ENCODE measurements at places on chromosomes 6 and 20.

- no peak for DNase-seq
Measured at GRCh38 chr6:96450082-96450769, 71.4 kb upstream of the UFL1 start.

GRCh38 chr20:36104856-36105255 is 49.7 kb upstream of the EPB41L1 start:
- DNase-seq = no peak

DNA sequence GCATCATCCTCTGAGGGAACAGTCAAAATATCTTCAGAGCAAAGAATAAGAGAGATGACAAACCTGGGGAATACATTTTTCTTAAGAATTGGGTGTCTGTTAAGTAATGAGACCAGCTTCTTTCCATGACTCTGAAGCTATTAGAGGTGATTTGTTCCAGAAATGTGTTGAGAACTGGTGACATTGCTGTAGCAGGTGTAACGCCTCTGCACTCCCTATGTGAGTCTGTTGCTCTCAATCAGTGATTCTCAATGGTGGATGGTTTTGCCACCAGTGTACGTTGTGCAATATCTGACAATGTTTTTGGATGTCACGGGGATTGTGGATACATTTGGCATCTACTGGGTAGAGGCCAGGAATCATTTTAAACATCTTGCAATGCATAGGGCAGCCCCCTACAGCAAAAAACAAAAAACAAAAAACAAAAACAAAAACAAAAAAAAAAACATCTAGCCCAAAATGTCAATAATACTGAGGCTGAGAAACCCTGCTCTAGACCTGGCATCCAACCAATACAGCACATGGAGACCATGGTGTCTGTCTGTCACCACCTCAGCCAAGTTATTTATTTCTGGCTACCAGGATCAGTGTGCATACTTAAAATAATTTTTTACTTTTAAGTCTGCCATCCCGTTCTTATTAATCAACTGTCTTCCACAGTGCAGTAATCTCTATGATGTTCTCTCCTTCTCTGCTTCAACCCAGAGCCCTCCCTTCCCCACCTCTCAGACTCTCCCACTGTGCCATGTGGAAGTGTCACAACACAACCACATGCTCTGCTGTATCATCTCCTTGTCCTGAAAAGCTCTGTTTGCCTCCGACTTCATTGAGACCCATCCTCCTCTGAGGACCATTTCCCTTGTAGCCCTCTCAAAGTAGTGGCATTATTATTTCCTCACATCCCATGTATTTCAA is 43.7 kb downstream of the KLHL32 start:
- DNase-seq = no peak

DNA sequence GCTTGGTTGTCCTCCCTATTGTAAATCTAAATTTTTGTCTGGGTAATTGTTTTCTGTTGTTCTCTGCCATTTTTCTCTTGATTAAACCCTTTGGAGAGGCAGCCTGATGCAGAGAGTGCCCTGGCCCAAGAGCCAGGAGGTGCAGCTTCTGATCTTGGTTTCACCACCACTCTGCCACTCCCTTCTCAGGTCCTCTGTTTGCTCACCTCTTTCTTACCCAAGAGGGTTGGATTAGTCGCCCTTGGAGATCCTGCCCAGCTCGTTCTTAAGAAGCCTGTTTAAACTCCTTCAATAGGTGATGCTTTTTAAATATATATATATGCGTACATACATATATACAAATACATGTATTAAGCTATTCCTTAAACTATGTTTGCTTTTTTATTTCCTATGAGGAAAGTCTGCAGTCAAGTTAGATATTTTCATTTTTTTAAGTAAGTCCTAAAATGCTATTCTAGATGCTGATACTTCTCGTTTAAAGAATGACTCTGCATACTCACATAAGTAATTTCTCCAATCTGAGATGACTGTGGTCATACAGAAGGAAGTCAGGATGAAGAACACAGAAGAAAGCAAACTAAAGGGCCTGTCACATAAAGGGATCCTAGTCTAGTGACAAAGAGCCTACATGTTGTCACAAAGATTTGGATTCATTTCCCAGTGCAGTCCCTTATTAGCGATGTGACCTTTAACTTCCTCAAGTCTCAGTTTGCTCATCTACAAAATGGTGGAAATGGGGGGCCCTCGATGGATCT is 19.9 kb downstream of the TPD52L1 start:
- DNase-seq = no peak

DNA sequence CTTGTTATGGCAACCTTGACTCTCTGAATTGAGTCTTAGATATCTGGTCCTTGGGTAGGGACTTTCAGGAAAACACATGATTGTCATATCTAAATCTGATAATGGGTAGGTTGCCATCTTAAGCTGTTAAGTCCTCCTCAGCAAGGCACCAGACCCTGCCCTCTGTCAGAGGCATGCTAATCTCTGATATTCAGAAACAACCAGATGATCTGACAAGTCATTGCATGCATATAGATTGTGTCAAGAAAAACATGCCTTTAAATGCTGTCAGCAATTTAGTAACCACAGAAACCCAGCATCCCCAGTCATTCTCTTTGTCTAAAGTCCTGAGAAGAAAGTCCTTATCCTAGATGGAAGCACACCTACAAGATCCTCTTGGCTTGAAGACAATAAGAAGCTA is 149.1 kb downstream of the EDN1 start:
- no peak for DNase-seq

DNA sequence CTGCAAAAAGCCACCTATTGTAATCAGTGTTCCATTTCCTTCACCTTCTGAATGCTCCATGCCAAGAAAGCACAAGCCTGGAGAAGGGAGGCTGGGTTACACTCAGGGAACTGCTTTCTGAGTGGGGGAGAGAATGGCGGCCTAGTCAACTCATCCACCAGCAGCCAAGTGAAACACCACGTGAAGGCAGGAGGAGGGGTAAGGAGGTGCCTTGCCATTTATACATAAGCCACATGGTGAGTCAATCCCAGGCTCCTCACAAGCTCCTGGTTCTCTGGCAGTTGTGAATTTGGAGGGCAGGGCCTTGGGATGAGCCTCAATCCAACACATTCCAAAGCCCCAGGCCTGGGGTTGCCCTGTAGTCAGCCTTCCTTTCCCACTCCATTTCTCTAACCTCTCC is 149.4 kb downstream of the CD24 start:
- no peak for DNase-seq

GRCh38 chr6:147384737-147385710 is 123.5 kb upstream of the SAMD5 start:
- DNase-seq = no peak

- no peak for DNase-seq
Measured at GRCh38 chr6:158422629-158423238, 110.5 kb downstream of the TULP4 start.

DNA sequence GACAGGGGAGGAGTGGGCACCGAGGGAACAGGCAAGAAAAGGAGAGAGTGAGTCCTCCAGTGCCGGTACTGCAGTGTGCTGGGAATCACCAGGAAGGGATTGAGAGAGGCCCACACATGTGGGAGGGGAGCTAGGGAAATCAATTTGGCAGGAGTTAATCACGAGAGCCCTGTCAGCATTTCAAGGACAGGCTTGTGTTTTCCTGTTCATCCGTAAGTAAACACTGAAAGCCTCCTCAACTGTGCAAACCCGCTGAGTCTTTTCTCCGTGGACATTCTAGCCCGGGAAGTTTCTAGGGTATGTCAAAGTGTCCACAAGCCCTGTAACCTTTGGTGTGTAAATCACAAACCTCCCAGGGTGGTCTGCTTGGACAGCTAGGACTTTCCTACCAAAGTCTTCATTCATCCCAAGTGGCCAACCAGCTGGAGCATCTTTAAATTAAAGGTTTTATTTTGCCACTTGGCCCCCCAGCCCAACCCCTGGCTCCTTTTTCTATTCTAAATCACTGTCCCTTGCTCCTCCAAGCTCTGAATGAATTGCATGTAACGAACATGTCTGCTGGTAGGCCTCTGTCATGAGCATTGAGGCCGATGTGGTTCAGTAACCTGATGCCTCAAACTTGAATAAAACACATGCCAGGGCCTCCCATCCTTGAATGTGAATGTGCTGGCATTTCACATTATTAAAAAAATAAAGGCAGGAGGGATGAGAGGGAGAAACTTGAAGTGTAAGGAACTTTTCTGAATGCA is 149.1 kb downstream of the ZNF217 start:
- no peak for DNase-seq

- DNase-seq = no peak
Measured at GRCh38 chr20:44208770-44209169, 1.8 kb downstream of the OSER1 start.

GRCh38 chr20:23151885-23152284 is 65.8 kb upstream of the CD93 start:
- DNase-seq = no peak

GRCh38 chr20:15332711-15333160 is 995.3 kb upstream of the FLRT3 start:
- DNase-seq = no peak

DNA sequence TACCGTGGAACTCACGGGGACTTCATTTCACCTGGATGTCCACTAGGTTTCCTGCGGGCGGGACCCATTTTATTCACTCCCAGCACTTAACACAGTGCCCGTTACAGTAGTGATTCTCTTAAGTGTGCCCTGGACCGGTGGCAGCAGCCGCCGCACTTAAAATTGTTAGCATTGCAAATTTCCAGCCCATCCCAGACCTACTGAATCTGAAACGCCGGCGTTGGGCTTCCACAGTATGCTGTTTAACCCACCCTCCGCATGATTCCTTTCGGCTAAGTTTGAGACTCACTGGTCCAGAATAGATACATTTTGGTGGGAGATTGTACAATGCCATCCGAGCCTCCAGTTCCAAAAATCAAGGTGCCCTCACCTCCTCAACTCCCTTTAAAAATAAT is 967 bp downstream of the SMPDL3A start:
- DNase-seq = no peak

All from CD4-positive, alpha-beta T cell treated with Interferon alpha-2 for 1 hour (primary cell).